HT-29 (cell line): ENCODE measurements at places on chromosomes 1 and 21.

DNA sequence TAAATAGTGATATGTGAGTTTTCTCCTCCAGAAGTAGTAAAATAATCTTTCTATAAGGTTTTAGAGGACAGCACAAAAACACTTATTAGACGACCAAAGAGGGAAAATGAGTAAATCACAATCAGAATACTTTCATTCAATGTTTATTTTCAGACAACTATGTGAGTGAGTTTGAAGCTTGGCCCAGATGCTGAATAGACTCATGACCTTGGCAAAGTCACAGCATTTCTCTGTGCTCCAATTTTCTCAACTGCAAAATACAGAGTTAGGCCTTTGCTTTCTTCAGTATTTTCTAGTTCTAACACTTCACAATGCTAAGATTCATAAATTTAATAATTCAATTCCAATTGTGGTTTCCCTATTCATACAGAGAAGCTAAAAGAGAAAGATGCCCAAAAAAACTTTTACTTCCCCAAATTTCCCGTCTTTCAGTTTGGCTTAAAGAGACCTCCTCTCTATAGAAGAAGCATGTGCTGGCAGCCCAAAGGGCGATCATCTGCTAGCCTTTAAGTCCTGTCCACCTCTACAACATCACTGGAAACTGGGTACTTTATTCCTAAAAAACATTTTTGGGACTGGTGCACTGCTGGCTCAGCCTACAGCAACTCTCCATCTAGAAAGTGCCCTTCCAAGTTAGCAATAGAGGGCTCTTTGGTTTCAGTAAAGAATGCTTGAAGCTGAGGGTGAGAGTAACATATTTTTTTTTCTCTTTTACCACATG is 116.8 kb upstream of the GORAB start:
- no peak for DNase-seq

GRCh38 chr1:119987112-119987511 is 82.3 kb downstream of the NOTCH2 start:
- DNase-seq: no peak

- no peak for DNase-seq
These were observed 6.0 kb upstream of the LY9 start for GRCh38 chr1:160789702-160790611.

- no peak for DNase-seq
These were observed 28.7 kb downstream of the PTGFR start for GRCh38 chr1:78519446-78519845.

DNA sequence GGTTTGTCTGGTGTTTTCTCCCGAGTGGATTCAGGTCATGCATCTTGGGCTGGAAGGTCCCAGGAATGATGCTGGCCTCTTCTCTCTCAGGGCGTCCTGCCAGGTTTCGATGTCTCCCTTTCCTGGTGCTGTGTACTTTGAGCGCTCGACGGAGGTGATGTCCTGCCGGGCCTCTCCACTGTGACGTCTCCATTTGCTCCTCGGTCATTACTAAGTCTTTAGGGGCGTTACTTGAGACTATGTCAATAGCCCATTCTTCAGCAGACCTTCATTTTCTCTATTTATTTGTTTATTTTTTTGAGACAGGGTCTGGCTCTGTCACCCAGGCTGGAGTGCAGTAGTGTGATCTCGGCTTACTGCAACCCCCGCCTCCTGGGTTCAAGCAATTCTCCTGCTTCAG is 37.2 kb upstream of the TNFRSF1B start:
- no peak for DNase-seq

DNA sequence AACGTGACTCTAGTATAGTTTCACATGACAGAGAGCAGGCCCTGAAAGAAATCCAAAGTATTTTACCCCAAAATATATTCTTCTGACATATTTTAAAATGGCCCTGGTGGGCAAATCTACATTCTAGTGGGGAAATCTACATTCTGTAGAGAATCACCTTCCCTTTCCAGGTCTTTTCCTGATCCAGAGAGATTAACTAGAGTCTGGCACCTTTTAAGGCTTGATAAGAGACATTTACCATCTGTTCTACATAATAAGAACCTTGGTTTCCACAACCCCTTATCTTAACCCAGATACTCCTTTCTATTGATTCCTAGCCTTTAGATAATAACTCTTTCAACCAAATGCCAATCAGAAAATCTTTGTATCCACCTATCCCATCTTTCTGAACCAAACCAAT is 17.0 kb upstream of the L1TD1 start:
- no peak for DNase-seq

DNA sequence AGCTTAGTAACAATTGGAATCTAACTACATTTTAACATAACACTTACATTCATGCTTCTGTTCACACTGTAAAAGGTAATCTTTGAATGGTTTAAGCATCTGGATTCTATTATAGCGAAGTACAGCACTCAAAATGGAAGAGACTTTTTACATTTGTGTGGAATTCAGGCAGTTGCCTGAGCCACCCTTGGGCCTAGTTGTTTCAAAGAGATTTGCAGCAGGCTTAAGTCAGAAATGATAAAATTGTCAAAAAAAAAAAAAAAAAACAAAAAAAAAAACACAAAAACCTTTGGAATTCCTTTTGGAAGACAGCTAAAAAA is 199.9 kb downstream of the LYPLAL1 start:
- DNase-seq: no peak

GRCh38 chr1:167054946-167055630 is 35.1 kb downstream of the GPA33 start:
- no peak for DNase-seq
